ENCODE measurements at places on chromosomes 1 and 21.

DNA sequence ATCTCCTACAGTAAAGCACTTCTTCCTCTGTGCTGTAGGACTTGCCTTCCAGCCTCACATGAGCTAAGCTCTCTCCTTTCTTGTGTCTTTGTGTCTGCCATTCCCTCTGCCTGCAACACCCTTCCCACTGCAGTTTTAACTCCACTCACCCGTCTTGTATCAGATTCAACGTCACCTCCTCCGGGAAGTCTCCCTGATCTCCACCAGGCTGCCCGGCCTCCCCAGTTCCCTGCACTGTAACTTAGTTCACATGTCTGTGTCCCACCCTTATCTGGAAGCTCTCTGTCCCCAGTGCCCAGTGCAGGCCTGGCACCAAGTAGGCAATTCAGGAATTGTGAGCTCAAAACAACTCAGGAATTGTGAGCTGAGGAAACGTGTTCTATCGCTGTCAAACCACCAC lies 96.4 kb downstream of the GLIS1 start:
- DNase-seq, result no peak

DNA sequence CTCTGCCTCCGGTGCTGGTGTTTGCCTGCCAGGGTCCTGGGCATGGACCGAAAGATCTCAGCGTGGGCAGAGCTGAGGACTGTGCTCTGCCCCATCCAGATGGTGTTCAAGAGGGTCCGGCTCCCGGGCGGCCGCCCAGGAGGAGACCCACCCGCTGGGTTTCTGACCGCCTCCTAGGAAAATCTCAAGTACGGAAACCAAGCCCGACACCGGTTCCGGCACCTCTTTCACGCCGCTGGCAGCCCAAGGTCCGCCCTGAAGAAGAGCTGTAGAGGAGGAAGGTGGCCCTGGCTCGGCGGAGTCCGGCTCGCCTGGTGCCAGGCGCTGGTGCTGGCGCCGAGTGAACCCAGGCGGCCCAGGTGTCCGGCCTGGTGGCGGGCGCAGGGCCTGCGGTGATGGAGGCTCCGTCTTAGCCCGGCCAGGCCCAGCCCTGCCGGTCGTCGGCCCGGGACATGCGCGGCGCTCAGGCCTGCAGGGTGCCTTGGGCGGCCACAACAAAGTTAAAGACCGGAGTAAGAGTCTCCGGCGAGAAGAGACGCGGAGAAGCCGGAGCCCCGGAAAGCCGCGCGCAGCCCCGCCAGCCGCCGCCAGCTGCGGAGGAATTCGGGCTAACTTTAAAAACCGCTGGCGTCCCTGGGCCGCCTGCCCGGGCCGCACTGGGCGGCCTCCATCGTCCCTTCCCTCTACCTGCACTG lies 1.5 kb downstream of the GRIK3 start:
- no peak for DNase-seq

GRCh38 chr1:43836267-43836951 lies 97.2 kb upstream of the ARTN start:
- DNase-seq, result no peak

GRCh38 chr1:33346927-33347649 lies 26.2 kb upstream of the A3GALT2 start:
- DNase-seq, result peak; percentile 81

GRCh38 chr1:181488866-181489265 lies 5.5 kb downstream of the CACNA1E start:
- DNase-seq, result no peak

DNA sequence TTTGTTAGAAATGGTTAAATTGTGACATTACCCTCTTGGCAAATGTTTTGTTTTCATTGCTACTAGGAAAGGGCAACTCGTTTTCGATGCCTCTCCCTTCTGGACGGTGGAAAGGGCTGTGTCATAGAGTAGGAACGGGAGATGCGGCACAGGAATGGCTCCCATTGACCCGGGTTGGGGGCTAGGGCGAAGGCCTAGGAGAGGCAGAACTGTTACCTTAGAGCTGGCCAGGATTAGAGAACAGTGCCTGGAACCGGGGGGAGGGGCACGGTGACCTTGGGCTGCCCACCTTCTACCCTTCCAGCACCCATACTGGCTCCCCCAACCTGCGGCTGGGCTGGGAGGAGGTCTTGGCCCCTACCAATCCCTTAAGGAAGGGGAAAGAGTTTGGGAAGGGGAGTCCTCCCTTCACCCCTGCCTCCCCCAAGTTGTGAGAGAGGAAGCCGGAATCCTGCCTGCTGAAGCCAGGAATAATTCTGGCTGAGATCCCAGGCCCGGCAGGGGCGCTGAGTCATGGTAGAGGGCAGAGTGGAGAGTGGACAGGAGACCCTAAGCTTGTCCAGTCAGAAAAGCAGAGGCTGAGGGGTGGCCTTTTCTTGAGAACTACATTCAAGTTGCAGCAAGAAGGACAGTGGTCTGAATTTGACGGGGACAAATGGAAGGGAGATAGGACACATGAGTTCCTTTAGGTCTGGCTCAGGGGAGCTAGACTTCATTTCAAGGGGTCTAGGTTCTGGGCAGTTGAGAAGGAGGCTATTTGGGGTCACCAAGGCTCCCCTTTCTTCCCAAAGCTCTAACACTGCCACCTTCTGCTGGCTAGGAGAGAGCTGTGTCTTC lies 8.2 kb downstream of the LMNA start:
- peak; percentile 86 for DNase-seq

DNA sequence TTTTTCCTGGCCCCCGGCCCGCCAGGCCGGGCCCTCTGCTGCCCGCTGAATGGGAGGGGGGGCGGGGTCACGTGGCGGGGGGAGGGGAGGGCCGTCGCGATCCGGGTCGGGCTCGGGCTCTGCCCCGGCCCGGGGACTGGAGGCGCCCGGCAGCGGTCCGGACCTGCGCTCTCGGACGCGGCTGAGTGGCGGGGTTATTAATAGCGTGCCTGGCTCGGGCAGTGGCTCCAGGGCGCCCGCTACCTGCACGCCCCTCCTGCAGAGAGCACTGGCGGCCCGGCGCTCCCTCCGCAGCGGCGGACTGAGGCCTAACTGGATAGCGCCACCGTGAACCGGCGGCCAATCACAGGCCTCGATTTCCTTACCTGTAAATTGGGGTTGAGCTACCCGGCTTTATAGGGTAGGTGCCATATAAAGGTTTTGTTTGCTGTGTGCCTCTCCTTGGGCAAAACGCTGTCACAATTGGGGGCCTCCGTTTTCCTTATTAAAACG lies 28.1 kb downstream of the AHDC1 start:
- no peak for DNase-seq

- no peak for DNase-seq
Observed at GRCh38 chr1:168607872-168608428, 31.5 kb downstream of the XCL1 start.

DNA sequence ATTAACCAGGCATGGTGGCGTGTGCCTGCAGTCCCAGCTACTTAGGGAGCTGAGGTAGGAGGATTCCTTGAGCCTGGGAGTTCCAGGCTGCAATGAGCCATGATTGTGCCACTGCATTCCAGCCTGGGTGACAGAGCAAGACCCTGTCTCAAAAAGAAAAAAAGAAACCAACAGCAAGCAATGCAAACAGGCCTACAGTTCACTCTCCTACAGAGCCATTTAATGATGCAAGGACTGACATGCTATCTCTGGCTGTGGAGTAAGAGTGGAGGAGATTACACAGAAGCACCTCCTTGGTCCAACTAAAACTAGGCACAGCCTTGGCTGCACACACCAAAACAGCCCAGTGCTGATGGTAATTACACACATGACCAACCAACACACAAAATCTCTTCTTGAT lies 127.5 kb upstream of the SOD1 start:
- DNase-seq, result no peak

GRCh38 chr1:230891413-230891812 lies 23.1 kb upstream of the C1orf198 start:
- DNase-seq, result no peak

- peak; percentile 91 for DNase-seq
Observed at GRCh38 chr21:44006017-44006619, 6.0 kb upstream of the TRAPPC10 start.

DNA sequence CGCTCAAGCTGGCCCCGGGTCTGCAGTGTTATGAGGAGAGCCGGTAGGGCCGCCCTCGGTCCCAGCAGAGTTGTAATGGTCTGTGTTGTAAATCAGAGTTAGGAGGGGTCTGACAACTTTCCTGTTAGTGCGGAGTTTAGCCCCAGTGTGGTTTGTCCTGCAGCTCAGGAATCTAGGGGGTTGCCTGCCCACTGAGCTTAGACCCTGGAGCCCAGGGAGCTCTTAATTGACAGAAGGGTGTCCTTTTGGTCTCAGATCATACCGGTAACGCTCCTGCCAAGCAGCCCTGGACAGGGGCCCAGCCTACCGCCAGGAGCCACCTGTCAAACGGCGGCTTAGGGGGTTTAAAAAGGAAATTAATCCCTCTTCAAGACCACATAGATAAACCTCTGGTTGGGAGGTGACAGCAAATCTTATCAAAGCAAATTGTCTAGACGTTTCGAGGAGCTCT lies 164.4 kb downstream of the DYRK1A start:
- DNase-seq, result no peak

GRCh38 chr1:76037324-76037723 lies 37.2 kb upstream of the ST6GALNAC3 start:
- no peak for DNase-seq

All from stromal cell of bone marrow (primary cell).